ENCODE measurements at places on chromosomes 4 and X.

DNA sequence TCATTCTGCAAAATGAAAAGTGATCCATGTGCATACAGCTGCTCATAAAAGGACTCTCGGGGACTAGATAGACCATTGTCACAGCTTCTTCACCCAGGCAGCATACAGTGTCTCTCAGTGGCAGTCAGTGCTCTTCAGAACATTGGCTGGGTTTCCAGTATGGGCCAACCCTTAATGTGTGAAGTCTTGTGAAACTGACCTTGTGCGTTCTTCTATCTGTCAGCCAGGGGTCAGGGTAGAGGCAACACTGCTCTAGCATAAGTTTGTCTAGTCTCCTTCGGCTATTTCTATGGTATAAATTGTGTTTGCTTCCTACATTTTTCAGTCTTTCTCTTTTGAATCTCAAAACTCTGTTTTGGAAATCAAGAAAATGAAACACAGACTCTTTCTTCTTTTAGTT, 37.0 kb upstream of the SMIM31 start:
- DNase-seq: no peak

- DNase-seq: no peak
Observed at GRCh38 chrX:53075011-53075410, 7.2 kb upstream of the TSPYL2 start.

DNA sequence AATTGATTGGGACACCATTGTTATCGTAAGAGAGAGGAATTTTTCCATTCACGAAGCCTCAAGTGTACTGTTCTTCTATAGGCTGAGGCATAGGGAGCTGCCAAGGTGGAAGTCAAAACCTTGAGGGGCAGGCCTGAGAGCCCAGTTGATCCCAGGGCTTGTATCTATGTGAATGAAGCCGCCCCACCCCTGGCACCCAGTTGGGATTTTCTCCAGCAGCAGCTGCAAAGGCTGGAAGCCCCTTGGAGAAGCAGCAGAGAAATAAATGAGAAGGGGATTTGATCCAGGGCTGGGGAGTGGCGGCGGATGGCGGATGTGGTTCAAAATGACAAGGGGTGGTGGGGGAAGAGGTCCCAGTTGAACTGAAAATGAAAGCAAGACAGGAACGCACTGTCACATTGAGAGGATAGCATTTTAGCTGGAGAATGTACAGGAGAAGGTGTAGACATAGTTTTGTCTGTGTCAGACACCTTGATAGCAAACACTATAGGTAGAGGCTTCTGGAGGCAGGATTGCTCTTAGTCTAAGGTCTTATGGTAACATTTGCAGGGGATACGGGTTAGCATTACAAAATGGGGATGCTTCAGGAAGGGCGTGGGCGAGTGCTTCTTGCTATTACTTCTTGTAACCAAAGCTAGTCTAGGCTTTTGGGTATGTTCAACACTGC, 32.6 kb downstream of the DOCK11 start:
- DNase-seq: no peak

GRCh38 chr4:185730387-185730786, 81.6 kb downstream of the SORBS2 start:
- no peak for DNase-seq

DNA sequence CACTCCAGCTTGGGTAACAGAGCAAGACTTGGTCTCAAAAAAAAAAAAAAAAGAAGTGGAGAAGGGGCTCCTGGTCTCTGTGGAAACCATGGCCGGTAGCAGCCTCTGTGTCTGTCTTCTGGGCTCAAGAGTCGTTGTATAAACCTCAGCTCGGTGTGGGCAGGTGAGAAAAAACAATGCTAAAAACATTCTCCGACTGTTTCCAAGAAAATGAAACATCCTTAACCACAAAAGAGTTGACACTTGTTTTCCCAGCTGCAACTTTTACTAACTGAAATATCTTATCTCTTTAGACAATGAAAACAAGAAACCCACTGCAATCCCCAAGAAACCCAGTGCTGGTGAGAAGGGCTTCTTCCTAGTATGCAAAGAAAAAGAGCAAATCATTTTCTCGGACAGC, 26.2 kb downstream of the CD99 start:
- no peak for DNase-seq

- no peak for DNase-seq
Observed at GRCh38 chr4:163493643-163494359, 689 bp upstream of the TMA16 start.

- no peak for DNase-seq
Observed at GRCh38 chrX:102155806-102156179, at the start of gene BEX5. Gene BEX5, minus strand, starts transcription at chrX:102155977. Its CDS starts 1,712 bp downstream, at chrX:102154265.

GRCh38 chr4:83581411-83582288, 45.7 kb downstream of the GPAT3 start:
- no peak for DNase-seq

DNA sequence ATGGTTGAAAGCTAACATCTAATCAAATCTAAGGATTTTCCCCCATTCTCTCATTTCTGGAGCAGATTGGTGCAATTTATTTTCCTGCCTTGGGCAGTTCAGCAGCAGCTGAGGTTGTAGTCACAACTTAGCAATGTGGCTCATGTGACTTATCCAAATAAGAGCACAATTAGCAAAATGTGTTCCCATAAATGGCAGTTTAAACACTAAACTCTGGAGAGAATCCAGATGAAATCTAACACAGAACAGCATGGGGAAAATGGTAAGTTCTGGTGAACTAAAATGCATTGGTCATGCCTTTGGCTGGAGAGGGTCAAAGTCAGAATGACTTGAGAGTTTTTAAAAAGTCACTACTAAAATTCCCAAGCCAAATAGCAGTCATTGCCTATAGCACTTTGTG, 422.6 kb upstream of the DIPK2B start:
- no peak for DNase-seq

DNA sequence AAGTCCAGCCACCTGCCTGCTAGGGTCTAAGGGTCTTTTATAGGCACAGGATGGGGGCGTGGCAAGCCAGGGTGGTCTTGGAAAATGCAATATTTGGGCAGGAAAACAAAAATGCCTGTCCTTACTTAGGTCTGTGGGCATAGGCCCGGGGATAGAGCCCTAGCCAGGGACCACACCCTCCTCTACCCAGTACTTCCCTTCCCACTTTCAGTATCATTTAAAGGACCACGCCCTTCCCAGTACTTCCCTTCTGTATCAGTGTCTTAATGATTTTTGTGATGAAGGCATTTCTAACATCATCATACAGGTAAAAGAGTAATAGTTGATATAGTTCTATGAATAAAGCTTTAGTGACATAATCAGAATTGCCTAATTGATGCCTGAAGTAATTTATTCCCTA, 11.4 kb downstream of the BANK1 start:
- DNase-seq: no peak

DNA sequence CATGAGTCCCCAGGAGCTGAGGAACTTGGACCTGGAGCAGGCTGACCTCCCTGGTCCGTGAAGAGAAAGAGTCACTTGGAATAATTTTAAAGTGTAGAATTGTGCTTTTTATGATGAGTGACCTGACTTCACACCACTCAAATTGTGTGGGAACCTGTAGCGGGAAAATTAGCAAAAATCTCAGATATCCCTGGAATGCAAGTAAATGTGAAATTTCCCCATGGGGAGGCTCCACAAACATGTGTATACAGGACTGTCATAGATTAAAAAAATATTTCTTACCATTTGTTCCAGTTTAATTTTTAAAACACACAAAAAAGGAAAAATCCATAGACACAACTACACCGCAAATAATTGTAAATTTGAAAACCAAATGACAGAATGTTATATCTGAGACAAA, 1079.6 kb upstream of the PABPC4L start:
- no peak for DNase-seq

- no peak for DNase-seq
Observed at GRCh38 chr4:149980121-149980682, 98.0 kb upstream of the DCLK2 start.

GRCh38 chr4:17597517-17597916, 16.9 kb upstream of the MED28 start:
- DNase-seq: no peak

- DNase-seq: no peak
Observed at GRCh38 chr4:175539498-175539897, 272.6 kb downstream of the GPM6A start.

GRCh38 chr4:2104556-2105345, 45.6 kb downstream of the NAT8L start:
- DNase-seq: no peak

- DNase-seq: no peak
Observed at GRCh38 chr4:184722798-184723197, 11.1 kb downstream of the CENPU start.

DNA sequence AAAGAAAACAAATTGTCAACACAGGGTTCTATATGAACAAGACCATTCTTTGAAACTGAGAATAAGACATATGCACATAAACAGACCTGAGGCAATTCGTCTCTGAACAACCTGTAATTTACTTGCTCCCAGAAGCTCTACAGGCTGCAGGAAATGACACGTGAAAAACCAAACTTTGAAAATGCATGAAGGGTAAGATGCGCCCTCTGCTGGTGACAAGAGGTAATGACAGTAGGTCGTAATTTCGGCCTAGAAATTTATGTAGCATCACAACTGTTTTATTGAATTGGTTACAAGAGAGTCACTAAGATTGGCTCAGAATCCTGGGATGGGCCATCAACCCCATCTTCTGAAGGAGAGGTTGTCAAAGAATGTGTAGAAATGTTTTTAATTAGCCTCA, 276.5 kb downstream of the PPP4R3C start:
- no peak for DNase-seq

GRCh38 chrX:1323315-1323714, 13.3 kb upstream of the IL3RA start:
- DNase-seq: no peak

GRCh38 chr4:38989487-38989886, 42.7 kb downstream of the TMEM156 start:
- DNase-seq: no peak

DNA sequence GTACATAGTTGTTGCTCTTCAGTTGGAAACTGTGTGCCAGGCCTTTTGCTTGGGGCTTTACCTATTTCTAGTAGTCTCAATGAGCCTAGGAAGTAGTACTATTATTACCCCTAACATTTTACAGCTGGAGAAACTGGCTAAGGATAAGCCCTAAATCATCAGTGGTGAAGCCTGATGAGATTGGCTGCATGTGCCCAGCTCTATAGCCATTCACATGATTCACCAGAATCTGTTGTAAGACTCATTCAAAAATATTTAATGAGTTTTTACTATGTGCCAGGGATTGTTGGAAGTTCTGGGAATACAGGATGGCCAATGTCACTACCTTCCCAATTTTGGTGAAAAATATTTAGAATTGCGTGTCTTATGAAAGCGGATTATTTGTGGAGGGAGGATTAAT, 2.8 kb downstream of the KIT start:
- no peak for DNase-seq

DNA sequence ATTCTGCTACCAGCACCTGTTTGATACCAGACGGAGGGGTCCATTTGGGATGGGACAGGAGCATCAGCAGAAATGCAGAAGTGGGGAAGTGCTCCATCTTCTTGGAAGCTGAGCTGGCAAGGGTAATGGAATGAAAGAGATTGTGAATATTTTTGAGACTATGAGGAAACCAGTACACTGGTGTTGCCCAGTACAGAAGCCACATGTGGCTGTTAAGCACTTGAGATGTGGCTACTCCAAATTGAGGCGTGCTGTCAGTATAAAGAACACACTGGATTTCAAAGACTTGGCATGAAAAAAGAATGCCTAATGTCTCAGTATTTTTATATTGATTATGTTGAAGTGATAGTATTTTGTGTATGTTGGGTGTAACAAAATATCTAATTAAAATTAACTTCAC, 153.4 kb downstream of the PTTG2 start:
- no peak for DNase-seq

- DNase-seq: no peak
Observed at GRCh38 chr4:7299908-7300710, 107.8 kb downstream of the SORCS2 start.

DNA sequence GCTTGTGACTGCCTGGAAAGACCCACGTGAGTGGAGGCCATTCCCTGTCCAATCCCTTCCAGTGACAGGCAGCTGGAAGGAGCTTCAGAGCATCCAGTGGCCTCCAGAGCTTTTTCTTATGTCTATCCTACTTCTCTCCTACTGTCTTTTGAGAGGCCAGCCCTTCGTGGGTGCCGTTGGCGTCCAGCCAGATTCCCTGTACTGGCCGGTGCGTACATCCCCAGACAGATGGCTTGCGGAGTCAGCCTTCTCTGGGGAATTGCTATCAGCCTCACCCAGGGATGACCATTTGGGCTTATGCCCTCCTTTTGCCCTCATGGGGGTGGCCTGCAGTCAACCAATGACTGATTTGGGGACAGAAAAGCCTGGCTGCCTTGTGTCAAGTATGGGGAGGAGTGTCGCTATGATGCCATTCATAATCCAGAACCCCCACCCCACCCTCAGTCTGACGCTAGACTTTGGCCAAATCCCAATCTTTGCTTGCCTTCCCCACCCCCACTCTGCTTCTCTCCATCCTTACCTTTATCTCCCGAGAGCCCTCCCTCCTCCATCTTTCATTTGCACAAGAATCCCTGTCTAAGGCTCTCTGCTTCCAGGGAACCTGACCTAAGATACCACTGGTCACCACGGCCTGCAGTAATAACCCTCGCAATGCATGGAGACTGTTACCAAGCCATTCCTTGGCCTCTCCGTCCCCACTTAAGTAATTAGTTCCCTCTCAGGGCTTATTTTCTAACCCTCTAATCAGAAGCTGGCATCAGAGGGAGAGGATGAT, 150.3 kb upstream of the BCOR start:
- no peak for DNase-seq

- DNase-seq: no peak
Observed at GRCh38 chr4:1795299-1796195, 2.5 kb downstream of the FGFR3 start.

GRCh38 chrX:1163231-1163630, 49.2 kb downstream of the CRLF2 start:
- DNase-seq: no peak

DNA sequence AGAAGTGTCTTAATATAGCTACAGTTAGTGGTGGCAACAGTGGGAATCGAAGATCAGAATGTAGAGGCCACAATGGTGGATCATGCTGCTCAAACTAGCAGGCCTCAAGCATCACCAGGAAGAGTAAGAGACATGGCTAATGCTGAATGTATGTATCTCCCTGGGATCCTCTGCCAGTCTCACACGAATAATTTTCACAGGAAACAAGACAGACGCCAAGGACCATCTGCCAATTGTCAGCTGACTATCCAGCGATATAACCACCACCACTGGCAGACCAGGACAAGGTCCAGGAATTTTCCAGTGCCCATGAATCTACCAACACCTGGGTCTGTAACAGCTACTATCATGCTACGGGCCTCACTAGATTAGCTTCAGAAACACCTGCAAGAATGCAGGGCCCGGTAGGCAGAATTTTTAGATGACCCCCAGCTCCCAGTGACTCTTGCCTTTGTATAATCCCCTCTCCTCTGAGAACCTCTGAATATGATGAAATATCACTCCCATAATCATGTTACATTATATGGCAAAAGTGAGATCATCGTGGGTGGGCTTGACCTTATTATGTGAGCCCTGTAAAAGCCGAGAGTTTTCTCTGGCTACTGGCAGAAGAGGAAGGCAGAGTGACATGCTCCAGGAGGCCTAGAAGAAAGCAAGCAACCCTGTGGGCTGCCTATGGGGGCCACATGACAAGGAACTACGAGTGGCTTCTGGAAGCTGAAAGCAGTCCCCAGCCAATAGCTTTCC, 429.8 kb downstream of the BCOR start:
- no peak for DNase-seq
